ENCODE measurements at places on chromosomes 1 and 21.

DNA sequence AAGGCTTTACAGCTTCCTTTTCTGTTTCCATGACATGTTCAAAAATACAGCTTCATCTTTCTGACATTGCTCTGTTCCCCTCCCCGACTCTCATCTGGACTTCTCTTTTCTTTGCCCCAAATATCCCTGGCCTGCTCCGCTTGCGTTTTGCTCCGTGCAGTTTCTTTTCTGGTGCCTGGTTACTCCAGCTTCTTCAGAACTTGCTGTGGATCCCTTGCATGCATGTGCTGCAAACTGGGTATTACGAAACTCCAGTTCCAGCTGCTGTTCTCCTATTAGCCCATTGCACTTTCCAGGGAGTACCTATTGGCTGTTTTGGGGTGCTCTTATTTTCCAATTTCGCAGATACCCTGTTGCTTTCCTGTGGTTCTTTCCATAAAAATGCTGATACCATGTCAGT is 9.9 kb upstream of the NDC1 start:
- no peak for DNase-seq

GRCh38 chr21:14690886-14691285 is 144.8 kb upstream of the SAMSN1 start:
- no peak for DNase-seq

GRCh38 chr1:113333056-113333455 is 57.3 kb upstream of the MAGI3 start:
- DNase-seq: no peak

DNA sequence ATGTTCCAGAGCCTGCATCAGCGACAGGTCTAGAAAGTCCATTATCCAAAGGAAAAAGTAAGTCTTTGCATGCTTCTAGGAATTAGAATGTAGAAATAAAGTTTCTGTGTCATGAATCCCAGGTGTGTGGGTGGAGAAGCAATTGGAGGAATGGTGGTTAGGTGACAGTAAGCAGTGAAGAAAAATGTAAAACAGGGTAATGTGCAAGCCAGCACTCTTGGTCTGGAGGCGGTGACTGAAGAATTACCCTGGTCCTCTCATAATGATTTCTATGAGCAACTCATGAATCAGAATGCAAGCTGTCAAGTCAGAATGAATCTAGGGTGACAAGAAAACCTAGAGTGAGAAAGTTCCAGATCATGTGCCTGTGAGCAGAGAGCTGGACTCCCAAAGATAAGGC is 33.6 kb downstream of the PLPPR4 start:
- DNase-seq: no peak

GRCh38 chr21:25857308-25858074 is 122.7 kb downstream of the GABPA start:
- DNase-seq: no peak
